ENCODE measurements at places on chromosomes 3 and 15.

GRCh38 chr3:197028728-197029510 is 698 bp downstream of the MELTF start:
- no peak for DNase-seq

DNA sequence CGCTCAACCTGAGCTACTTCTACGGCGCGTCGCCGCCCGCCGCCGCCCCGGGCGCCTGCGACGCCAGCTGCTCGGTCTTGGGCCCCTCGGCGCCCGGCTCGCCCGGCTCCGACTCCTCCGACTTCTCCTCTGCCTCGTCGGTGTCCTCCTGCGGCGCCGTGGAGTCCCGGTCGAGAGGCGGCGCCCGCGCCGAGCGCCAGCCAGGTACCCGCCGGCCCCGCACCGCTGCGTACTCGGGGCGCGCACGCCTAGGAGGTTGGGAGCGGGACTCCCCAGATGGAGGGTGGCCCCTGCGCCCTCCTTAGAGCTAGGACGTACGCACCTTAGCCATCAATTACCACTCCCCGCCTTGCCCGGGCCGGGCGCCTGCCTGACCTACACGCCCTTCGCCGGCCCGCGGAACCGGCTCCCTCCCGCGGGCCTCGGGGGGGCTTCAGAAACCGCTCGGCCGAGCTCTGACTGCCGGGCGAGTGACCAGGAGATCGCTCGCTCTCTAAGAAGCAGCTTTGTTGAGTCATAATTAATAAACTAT is 466 bp downstream of the NFKBIZ start:
- DNase-seq = peak; percentile 31

DNA sequence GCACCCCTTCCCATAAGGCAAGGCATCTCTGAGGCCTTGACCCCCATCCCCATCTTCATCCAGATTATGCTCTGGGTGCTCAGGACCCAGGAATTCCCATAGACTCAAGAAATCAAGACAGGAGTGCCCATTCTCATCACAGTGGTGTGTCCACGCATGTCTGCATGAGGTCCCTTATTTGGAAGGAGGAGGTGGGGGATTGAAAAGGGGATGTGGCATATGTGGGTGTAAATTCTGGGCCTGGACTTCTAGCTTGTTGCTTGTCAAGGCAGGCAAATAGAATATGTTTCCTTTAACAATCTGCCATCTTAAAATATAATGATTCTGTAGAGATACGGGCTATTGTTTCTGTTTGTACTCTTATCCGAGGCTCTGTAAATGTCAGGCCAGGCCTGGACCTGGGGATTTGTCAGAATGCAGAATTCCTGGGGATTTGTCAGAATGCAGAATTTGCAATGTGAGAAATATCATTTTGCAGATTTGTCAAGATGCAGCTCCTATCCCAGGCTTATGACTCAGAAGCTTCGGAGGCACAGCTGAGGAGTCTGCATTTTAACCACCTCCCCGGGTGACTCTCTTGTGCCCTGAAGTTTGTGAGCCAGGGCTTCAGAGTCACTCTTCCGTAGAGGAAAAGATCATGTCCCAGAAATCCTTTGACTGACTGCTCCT is 157.8 kb downstream of the SV2B start:
- DNase-seq = no peak

DNA sequence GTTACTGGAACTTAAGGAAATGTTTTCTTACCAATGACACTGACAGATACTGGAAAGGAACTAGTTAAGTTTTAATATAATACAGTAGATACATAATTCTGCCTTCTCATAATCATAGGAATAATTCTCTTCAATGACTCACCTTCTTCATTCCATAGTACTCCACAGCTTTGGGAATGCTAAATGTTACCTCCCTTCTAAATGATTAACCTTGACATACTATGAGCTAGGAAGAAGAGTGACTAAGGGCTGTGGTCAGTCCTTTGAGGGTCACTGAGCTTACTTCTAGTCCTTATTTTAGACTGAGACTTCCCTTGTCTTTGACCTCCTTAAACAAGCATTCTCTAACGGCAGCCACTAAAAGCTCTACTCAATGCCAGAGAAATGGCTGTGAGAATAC is 69.6 kb upstream of the PPIB start:
- no peak for DNase-seq

GRCh38 chr3:46811615-46812236 is 51.5 kb downstream of the MYL3 start:
- DNase-seq = no peak

GRCh38 chr3:119104031-119104430 is 41.9 kb upstream of the TEX55 start:
- DNase-seq = no peak

- no peak for DNase-seq
Measured at GRCh38 chr3:15768421-15769255, 29.1 kb downstream of the ANKRD28 start.
